Stimulated activated CD4-positive, alpha-beta T cell treated with anti-CD3 and anti-CD28 coated beads, TNF-alpha, amount 100 ng/mL, for 48 hours (primary cell): ENCODE measurements at places on chromosomes 2 and 18.

GRCh38 chr18:53566626-53567025 is 657.8 kb downstream of the MBD2 start:
- no peak for DNase-seq

DNA sequence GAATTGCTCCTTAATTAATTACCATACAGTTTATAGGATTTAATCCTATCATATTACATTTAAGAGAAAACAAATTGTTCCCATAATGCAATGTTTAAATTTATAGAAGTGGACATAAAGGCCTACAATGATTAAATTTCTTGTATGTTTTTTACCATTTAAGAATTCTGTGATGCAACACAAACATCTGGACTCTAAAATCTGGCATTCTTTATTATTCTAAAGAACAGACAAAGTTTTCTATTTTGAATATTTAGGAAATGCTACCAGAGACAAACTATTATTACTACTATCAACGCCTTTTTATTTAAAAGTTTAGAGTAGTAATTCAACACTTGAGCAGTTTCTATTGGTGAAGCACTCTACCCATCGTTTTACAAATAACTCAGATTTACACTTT is 535.1 kb downstream of the TMX3 start:
- DNase-seq: no peak

DNA sequence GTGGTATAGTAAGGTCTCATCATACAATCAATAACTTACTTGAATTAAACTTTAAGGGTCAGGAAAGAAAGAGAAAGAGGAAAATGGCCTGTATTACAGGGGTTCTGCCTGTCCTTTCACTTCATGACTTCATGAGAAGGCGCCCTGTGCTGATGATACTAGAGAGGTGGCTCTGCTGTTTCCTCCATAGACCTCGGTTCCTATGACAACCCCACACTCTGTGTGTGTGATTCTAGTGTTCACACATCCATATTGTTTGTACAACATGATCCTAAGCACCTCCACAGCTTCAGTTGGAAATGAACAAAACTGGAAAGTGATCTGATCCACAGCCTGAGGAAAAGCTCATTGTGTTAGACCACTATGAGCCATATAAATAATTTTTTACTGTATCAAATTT is 7.0 kb upstream of the REEP1 start:
- no peak for DNase-seq

GRCh38 chr18:51196118-51196810 is 1.2 kb downstream of the MEX3C start:
- DNase-seq: no peak

GRCh38 chr2:27308359-27308881 is at the start of gene UCN:
Gene UCN, minus strand, starts transcription at chr2:27308445. Its CDS starts 550 bp downstream, at chr2:27307895.
- no peak for DNase-seq

DNA sequence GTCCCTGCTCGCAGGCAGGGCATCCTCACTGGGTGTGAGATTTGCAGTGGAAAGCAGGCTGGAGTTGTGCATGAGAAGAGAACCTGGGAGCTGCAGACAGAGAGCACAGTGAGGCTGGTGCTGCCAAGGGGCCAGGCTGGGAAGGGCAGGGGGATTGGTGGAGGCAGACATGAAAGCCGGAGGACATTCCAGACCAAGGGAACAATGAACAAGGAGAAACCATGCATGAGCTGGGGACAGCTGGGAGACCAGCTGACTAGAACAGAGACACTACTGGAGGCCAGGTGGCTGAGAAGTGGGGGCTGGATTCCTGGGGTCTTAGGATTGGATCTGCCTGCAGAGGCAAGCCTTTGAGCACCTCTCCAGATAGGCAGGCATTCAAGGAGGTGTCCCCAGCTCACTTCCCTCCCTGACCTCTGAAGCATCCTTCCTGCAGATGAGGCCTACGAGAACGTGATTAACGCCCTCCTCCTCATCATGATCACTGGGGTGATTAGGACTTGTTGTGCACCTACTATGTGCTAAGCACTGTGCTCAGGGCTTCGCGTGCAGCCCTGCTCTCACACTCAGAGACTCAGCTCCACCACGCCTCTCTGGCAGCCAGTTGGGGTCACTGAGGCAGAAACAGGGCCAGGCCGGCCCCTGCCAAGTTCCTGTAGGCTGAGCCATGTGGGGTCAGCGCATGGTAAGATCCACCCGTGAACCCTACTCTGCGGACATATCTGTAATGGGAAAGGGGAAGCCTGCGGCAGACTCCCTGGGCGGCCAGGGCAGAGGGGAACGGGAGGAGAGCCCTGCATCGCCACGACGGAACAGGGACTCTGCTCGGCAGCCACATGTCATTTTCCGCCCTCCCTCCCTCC is 74.8 kb upstream of the SLC66A3 start:
- no peak for DNase-seq
